CD4-positive, alpha-beta T cell treated with Interleukin-6 at 100 ng/mL for 8 hours (primary cell): ENCODE measurements at places on chromosomes 2 and 18.

- DNase-seq: no peak
These were observed 26.9 kb upstream of the INSIG2 start for GRCh38 chr2:118061135-118061955.

DNA sequence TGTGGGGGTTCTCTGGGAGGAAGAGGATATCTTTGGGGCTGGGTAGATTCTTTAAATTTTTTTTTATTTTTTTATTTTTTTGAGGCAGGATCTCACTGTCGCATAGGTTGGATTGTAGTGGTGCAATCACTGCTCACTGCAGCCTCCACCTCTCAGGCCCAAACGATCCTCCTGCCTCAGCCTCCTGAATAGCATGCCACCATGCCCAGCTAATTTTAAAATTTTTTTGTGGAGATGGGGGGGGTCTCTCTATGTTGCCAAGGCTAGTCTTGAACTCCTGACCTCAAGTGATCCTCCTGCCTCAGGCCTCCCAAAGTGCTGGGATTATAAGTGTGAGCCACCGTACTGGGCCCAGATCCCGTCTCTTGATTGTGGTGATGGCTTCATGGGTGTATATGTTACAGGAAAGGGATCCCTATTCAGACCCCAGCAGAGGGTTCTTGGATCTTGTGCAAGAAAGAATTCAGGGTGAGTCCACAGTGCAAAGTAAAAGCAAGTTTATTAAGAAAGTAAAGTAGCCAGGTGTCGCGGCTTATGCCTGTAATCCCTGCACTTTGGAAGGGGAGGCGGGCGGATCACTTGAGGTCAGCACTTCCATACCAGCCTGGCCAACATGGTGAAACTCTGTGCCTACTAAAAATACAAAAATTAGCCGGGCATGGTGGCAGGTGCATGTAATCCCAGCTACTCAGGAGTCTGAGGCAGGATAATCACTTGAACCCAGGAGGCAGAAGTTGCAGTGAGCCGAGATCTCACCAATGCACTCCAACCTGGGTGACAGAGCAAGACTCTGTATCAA lies 2.0 kb upstream of the C2orf68 start:
- DNase-seq: no peak

- no peak for DNase-seq
These were observed 2.8 kb upstream of the ECEL1 start for GRCh38 chr2:232490221-232491138.

GRCh38 chr2:8672940-8673339 lies 8.9 kb upstream of the ID2 start:
- no peak for DNase-seq

GRCh38 chr18:74154716-74155115 lies 6.4 kb downstream of the TIMM21 start:
- DNase-seq: no peak

GRCh38 chr2:98736464-98736889 lies 5.5 kb upstream of the MGAT4A start:
- DNase-seq: peak; percentile 52

GRCh38 chr2:108412995-108413710 lies 35.4 kb downstream of the SULT1C4 start:
- no peak for DNase-seq

DNA sequence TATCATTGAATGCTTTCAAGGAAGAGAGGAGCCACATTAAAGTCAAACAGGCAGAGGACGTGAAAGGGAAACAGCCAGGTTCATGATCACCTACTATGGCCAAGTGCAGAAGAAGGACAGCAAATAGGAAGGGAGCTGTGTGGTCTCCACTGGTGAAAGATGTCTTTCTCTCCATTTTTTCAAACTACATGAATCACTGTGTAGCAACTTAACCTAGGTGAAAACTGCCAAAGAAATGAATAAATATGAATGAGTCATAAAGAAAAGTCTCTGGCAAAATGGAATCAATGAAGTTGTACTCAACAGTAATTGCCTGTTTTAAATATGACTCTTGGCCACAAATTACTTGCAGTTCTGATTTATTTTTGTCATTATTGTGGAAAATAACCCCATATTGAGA lies 452.6 kb upstream of the PKDCC start:
- DNase-seq: no peak

DNA sequence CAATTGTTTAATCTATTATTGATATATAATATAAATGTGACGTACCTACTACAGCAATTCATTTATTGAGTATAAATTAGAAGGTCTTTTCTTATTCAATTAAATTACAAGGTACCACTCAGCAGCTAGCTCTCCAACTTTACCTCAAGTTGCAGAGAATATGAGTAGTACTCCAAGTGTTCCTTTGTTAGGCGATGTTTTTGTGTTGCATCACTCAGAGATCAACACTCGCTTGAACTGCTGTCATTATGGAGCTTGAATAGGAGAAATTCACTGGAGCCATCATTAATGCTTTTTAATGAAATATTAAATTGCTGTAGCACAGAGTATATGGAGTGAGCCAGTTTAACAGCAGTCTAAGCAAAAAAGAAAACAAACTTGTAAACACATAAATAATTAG lies 320.0 kb downstream of the FSIP2 start:
- DNase-seq: no peak

DNA sequence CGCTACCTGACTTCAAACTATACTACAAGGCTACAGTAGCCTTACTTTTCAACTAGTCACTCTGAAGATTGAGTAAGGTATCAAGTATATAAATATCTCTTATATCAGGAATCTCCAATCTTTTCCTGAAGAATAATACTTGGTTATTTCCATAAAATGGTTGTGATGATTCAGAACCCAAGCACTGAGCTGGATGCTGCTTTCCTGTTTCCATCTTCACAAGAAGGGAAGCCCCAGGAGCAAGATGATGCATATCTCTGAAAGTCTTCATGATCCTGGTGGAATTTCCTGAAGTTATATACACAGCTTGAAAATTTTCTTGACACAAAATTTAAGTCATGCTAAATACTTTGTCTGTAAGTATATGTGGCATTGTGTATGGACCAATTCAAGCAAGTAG lies 243.9 kb upstream of the TANK start:
- DNase-seq: no peak
